T47D (cell line): ENCODE measurements at places on chromosomes 16 and 17.

DNA sequence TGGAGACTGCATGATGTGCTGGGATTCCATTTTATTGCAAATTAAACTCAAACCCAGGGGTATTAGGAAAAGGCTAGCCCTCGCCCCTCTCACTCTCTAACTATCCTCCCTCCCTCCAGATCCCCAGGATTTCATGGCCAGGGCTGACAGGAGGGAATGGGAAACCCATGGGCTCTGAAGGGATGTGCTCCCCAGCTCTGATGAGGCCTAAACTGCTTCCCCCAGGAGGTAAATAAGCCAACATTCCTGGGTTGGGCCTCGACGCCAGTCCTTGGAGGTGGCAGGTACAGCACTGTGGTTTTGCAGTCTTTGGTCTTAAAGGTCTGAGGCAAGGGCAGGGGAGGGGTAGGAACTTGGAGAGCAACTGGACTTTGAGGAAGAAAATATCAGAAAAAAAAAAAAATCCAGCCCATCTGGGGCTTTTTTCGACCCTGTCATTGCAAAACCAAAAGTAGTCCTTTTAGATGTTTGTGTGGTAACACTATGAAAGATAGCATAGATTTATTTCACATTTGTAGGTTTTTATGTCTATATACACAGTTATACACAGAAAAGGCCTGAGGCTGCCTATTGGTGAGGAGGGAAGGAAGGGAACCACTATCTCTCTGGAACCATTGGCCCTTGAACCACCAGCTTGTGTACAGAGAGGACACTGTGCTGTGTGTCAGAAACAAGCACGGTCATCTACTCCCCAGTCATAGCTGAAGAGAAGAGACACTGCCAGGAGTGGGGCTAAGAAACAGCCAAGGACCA is 12.0 kb downstream of the C17orf113 start:
- no peak for DNase-seq

- DNase-seq: no peak
Measured at GRCh38 chr16:84643180-84643583, 5.1 kb upstream of the KLHL36 start.

DNA sequence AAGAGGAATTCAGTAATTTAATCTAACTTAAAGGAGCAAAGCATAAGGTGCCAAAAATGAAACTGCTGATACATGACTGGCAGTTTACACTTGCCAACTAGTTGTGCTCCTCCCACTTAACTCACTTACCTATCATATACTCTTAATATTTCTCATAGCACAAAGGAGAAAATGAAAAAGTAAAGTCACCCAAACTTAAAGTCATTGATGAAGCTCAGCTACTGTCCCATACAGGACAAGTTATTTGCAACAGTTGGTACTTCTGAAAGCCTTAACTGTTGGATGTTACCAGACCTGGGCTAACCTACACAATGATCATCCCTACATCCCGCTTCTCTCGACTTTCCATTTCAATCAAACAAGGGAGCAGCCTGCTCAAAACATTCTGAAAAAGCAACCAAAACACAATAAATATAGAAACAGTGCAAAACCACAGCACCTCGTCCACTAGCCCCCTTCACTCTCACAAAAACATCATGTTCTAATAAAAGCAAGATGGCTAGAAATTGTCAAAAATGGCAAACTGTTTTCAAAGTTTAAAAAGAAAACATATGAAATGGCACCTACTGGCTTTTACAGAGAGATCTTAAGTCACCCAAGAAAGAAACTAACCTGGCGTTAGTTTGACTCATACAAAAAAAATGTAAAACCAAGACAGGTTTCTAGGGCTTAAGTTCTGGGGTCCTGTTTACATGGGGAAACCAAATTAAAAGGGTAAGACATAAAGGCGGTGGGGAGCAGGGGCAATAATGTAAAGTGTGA is 868 bp downstream of the MED13 start:
- DNase-seq: peak; percentile 36

DNA sequence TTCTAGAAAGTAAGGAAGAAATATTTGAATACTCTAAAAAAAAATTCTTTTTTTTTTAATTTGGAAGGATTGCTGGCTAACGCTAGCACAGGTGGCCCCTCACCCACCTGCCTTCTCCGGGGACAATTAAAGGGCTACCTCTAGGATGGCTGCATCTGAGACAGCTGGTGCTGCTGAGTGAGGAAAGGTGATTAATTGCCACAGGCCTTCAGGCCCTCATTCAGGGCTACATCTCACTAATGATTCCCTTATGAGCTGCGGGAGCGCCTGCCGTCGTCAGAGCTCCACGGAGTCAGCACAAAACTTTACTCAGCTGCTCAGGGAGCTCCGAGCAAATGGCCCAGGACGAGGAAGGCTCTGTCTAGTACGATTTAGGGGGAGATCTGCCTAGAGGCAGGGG is 27.0 kb upstream of the AKTIP start:
- no peak for DNase-seq

- DNase-seq: no peak
Measured at GRCh38 chr17:3528880-3529511, 28.6 kb downstream of the TRPV3 start.

DNA sequence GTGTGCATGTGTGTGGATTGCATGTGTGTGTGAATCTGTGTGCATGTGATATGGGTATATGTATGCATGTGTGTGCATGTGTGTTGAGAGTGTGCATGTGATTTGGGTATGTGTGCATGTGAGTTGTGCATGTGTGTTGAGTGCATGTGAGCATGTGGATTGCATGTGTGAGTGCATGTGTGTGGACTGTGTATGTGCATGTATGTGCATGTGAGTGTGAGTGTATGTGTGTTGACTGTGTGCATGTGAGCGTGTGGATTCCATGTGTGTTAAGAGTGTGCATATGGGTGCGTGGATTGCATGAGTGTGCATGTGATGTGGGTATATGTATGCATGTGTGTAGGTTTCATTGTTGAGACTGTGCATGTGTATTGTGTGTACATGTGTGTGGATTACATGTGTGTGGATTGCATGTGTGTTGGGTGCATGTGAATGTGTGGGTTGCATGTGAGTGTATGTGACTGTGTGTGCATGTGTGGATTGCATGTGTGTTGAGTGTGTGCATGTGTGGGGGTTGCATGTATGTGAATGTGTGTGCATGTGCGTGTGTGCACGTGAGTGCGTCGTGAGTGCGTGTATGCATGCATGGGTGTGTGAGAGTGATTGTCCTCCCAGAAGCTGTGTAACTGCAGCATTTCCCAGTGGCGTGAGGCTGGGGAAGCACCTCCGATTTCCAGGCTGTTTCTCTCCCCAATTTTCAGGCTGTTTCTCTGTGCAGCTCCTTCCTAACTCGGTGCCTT is 19.4 kb downstream of the C1QTNF1 start:
- DNase-seq: no peak

DNA sequence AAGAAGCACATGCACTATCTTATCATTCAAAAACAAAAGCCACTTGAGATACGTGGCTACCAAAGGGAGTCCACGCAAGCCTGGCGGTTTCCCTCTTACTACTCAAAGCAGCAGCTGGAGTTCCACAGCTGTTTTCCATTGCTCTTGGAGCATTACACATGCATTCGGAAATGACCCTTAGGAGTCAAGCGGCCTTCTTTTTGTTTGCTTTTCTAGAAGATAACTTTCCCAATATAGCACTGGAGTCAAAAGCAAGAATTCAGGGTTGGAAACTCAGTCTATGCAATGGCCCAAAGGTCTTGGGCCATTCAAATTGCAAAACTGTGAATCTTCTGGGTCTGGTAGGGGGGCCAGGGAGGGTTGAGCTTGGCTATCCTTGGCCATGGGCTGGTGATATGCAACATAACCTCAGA is 97.8 kb upstream of the MAF start:
- DNase-seq: no peak

DNA sequence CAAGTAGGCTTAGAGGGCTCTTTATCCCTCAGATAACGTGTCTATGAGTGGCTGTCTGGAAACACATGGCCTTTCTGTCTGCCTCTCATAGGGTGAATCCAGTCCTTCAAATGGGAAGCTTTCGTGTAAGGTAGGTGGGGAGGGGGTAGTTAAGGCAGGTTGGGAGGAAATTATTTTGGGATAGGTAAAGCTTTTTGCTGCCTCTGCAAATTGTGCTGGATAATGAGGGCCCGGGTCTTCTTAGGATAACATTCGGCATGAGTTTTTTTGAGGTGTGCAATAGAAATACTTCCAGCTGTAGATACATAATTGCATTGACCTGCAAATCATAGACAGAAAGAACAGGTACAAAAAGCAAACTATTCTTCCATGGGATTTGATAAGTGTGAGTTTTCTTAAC is 189.7 kb downstream of the PRKCA start:
- no peak for DNase-seq

GRCh38 chr16:66752379-66752778 is 970 bp upstream of the DYNC1LI2 start:
- no peak for DNase-seq

DNA sequence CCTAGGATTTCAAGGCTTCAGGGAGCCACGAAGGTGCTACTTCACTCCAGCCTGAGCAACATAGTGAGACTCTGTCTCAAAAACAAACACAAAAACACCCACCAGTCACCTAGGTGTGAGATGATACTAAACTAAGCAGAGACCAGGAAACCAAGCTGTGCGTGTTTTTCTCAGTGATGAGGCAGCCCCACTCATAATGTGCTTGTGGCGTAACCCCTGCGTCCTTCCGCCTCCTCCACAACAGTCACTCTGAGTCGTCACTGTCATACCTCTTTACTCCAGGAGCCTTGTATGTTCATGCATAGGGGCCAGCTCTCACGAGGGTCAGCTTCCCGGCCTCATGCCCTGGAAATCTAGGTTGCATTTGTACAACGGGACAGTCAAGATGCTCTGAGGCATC is 31.1 kb upstream of the SLC47A1 start:
- no peak for DNase-seq

- DNase-seq: no peak
Measured at GRCh38 chr17:74875155-74875976, 2.6 kb upstream of the FDXR start.

DNA sequence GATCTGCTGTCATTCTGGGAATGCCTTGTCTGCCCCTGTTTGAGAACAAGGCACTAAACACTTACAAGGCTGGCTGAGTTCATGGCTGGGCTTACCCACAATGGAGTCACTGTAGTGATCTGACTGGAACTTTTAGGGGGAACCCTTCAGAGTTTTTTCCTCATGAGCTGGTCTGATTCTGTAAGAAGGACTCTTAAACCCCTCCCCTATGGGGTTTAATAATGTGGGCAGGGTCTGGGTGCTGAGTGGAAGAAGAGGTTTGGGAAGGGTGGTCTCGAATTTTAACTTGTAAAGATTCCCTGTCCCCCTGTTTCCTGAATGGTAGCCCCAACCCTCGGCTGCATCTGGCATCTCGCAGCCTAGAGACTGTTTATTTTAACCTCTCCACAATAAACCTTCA is 30.6 kb downstream of the OSBPL7 start:
- no peak for DNase-seq

- no peak for DNase-seq
Measured at GRCh38 chr17:36057911-36058310, 6.2 kb upstream of the CCL18 start.

DNA sequence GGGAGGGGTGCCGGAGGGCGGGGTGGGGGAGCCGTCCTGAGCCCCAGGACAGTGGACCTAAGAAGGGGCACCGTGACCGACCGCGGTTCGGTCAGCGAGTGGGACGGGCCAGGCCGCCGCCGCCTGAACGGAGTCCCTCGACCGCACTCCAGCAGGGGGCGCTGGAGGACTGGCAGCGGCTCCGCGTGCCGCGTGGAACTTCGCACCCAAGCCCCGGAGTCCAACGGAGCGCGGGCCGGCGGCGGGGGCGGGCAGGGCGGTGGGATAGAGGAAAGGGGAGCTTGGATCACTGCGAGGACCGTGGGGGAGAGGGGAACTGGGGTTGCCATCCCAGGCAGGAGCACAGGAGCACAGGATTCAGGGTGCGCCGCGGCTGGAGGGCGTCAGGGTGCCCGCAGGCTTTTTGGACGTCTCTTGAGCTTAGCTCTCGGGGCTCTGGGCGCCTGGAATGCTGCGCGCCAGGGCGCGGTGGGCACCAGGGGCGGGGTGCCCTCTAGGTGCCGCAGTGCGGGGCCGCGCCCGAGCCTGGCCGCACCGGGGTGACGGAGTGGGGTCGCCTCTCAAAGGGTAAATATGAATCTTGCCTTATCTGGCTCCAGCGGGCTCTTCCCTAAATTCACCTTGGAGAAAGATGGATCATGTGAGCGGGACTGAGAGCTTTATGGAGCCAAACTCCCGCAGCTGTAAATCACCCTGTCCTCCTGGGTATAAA is 379 bp upstream of the OTOP2 start:
- DNase-seq: peak; percentile 74

- no peak for DNase-seq
Measured at GRCh38 chr17:45436625-45437464, 4.2 kb upstream of the ARHGAP27 start.

DNA sequence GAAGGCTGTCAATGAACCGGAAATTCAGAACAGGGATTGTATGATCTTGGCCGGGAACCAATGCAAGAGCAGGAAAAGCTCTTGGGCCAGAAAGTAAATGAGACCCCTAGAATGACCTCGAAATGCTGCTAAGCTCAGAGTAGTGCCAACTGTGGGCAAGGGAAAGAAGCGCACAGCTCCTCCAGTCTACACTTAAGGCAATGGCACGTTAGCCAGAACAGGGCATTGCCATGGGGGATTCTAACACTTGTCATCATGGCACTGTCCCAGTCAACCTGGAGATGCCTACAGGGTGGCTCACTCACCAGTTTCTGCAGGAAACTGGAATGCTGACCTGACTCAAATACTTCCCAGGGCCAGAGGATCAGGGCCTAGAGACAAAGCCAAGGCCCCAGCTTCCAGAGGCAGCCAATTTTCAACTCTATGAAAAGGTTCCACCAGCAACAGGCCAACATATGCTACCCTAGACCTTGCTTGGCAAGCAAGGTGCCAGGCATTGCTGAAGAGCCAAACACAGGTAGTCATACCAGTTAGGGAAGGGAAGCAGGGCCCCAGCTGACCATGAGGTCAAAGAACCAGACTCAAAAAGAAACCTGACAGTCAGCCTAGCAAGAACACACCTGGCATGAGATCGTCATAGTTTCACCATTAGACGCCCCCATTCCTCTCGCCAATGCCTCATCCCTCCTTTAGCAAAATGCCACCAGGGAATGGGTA is 34.9 kb downstream of the ARHGAP17 start:
- peak; percentile 66 for DNase-seq

DNA sequence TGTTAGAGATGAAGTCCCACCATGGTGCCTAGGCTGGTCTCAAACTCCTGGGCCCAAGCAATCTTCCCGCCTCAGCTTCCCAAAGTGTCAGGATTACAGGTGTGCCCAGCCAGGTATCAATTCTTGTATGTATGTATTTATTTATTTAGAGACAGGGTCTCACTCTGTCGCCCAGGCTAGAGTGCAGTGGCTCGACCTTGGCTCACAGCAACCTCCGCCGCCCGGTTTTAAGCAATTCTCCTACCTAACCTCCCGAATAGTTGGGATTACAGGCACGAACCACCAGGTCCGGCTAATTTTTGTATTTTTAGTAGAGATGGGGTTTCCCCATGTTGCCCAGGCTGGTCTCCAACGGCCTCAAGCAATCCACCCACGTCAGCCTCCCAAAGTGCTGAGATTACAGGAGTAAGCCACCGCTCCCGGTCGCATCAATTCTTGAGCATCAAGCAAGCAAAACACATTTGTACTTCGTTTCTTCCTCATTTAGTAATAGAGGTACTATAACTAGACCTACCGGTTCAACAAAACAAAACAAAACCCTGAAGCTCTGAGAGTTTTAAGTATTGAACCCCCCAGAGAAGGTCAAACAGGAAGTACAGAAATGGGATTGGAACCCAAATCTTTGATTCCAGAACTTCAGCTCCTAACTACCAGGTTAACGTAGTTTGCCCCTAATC is 1.0 kb upstream of the ZNF500 start:
- DNase-seq: no peak
